WTC11 (cell line): ENCODE measurements at places on chromosomes 16 and 17.

DNA sequence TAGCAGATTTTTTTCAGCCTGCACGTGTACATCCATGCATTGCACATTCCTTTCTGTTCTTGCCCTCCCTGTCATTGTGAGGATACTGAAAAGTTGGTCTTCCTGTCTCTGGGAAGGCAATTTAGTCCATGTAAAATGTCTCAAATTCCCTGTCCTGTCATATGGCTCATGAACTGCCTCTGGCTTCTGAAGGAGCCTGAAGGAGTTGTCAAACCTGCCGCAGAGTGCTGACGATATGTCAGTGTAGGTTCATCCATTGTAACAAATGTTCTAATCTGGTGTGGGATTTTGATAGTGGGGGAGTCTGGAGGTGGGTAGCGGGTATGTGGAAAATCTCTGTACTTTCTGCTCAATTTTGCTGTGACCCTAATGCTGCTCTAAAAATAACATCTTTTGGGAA, 59.6 kb downstream of the YPEL2 start:
- DNase-seq = no peak

DNA sequence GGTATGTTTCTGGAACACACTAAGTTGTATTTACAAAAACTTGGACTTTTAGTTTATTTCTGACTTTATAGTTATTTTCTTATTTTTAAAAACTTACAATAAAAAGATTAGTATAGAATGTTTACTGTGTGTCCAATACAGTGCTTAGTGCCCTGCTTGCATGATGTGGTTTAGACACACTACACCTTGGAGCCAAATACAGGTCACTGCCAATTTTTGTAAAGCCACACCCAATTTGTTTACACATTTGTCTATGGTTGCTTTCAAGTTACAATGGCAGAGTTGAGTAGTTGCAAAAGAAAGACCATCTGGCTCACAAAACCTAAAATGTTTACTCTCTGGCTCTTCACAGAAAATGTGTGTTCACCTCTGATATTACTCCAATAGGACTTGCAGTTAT, 807.1 kb downstream of the KCNJ2 start:
- no peak for DNase-seq

DNA sequence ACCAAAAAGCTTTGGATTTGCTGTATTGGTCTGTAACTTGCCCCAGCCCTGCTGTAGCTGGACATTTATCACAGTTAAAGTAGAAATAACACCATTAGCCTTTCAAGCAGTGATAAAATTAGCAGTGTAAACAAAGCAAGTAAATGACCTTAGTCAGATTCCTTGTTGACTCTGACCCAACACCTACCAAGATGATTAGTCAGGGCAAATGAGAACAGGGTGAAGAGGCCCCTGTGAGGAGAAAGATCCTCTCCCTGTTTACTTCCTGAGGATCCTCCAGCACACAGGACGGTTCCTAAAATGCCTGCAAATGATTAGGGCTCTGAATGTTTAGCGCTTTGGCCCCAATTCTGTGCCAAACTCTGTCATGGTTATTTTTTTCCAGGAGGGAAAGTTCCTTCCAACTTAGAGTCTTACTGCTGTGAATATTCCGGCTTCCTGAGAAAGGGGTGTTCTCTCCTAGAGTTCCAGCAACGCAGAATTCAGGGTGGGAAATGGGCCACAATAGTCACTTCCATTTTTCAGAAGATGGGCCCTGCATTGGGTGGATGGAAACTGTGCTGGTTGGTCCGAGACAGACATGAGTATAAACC, 259.0 kb upstream of the MYOCD start:
- DNase-seq = no peak

- no peak for DNase-seq
Measured at GRCh38 chr17:45190503-45191255, 29.0 kb downstream of the HEXIM2 start.

DNA sequence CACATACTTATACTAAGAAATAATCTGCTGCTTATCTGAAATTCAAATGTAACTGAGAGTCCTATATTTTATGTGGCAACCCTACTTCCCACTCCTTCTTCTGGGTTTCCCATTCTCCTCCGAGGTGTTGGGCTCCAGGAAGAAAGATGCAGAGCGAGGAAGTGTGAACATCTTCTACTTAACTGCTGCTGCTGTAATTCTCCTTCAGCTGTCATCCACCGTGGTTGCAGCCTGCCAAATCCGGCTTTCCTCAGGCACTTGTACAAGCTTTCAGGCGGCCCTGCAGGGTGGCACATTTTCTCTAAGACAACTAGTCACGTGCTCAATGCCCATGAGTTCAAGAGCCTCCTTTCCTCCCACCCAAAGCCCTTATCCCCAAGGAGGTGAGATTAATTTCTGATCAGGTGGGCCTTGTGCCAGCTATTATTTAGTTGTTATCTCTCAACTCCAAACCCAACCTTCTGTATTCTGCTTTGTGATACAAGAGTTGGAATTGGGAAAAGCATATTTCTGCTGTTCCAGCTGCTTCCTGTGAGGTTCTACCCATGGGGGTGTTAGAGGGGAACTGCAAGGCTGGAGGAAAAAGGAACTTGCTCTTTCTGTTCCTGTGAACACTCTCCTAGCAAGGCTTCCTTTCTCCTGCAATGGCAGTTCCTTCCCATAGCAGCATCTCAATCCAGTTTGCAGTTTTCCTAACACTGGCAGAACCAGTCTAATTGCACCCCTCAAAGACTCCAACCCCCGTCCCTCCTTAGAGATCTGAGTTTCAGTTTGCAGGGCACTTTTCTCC, 67.6 kb upstream of the RBBP6 start:
- DNase-seq = no peak

DNA sequence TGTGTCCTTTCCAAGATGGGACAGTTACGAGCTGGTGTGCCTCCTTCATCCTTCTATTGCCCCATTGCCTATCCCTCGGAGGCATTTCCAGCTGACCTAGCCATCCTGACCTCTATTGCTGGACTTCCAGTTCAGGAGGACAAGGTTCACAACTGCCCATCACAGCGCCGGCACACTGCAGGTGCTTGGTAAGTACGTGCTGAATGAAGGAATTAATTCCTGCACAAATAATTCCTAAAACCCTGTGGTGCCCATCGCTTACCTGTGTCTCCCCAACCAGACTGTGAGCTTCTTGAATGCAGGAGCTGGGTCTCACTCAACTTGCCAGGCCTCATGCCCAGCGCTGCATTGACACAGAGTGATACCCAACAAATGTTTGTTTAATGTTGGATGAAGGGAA, 13.0 kb downstream of the ALOX15B start:
- no peak for DNase-seq

GRCh38 chr17:56913353-56913866, 439 bp downstream of the TRIM25 start:
- peak; percentile 67 for DNase-seq

GRCh38 chr17:34542700-34543336, 36.6 kb upstream of the TMEM132E start:
- DNase-seq = peak; percentile 73

DNA sequence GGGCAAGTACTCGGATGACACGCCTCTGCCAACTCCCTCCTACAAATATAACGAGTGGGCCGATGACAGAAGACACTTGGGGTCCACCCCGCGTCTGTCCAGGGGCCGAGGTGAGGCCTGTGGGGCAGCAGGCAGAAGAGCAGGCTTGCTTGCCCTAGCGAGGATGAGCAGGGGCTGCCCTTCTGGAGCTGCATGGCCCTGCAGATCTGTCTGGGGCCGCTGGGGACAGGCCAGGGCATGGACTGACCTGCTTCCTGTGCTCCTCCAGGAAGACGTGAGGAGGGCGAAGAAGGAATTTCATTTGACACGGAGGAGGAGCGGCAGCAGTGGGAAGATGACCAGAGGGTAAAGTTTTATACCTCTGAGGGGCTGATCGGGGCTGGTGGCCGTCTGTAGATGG, 5.3 kb downstream of the DHX38 start:
- DNase-seq = no peak
